ENCODE measurements at places on chromosomes 12 and 14. TPM values are rescaled to one million over a fixed set of nuclear protein-coding genes. Genes with fewer than 3 reads are reported as not detected.

The RNU4-1 gene
- under 0.01 TPM for total RNA-seq

The WNT1 gene
- total RNA-seq, result not detected

The AKAP5 gene
- 0.52 TPM for total RNA-seq

The C12orf60 gene
- 2.1 TPM for total RNA-seq

The TFCP2 gene
- 14.6 TPM for total RNA-seq

The KLHL33 gene
- total RNA-seq, result 2.1 TPM

The RIMBP2 gene
- total RNA-seq, result 2.6 TPM

The KRT82 gene
- not detected for total RNA-seq

The ADAM21 gene
- total RNA-seq, result not detected

The PLEKHG7 gene
- 0.52 TPM for total RNA-seq

The ENDOU gene
- total RNA-seq, result 1.0 TPM
